ENCODE measurements at places on chromosomes 12 and 14.

DNA sequence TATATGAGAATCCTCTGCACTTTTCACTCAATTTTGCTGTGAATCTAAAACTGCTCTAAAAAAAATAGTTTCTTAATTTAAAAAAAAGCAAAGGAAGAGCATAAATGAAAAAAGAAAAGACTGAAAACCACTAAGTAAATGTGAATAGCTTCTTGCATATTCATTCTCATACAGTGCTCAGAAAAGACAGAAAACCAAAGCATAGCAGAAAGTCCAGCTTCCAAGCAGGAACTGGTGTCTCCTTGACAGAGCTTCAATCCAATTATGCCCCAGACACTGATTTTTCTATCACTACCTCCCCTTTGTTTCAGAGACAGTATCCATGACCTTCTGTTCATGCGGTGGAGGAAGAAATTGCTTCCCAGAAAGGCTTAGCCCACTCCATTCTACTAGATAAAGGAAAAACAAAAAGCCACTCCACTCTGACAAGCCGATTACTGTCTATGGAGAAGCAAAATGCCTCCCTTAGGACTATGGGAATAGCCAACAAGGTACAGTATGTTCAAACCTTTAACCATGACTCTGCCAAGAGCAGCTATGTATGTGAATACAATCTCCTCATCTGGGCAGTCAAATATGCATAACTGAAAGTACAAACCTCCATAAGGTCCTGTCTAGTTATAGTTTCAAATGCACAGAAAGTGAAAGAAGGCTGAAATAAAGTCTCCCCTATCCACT, 40.6 kb downstream of the ATF7 start:
- no peak for DNase-seq

DNA sequence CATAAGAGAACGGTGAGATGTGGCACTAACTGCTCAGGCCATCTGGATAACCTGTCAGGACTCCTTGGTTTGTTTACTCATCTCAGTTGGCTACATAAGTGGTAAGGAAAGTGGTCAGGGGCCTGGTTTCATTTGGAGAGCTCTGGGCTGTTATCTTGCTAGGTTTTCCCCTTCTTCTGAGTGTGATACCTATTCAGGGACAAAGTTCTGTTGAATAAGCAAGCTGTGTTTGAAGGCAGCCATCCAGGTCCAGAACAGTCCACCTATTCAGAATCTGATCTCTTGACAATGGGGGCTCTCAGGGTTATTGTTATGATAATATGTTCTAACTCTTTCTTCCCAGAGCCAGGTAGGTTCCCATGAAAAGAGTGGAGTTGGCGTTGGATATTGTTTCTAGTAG, 194.9 kb downstream of the PAH start:
- DNase-seq = no peak

- DNase-seq = no peak
Measured at GRCh38 chr14:37246427-37246829, 48.7 kb downstream of the MIPOL1 start.

DNA sequence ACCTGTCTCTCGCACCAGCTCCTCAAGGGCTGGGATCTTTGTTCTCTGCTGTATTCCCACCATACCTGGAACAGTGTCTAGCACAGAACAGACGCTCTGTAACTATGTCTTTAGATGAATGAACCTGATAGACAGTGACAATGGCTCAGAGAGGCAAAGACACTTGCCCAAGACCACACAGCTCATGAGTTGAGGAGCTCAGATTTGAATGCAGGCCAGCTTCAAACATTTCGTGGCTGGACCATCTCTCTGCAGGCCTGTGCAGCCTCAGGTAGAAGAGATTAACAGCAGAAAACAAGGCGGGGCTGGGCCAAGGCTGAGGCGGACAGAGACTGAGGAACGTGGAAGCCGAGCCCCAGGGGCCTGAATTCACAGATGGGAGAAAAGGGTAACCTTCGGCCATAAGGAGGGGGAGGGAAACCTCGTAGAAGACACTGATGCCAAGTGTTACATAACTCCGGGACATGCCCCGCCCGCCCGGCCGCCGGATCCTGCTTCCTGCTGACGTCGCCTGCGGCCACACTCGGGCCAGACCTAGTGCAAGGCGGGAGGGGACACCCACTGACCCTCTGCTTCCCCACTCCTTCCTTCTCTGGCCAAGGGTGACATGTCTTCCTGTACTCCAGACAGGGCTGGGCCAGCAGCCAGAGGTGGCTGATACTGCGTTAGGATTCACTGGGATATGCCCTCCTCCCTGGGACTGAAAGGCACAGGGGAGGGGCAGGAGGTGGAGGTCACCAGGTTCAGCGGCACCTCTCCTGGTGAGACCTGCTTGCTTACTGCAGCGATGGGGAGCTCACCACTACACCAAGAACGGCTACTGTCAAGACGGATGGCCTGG, 86.8 kb downstream of the RFLNA start:
- DNase-seq = no peak

DNA sequence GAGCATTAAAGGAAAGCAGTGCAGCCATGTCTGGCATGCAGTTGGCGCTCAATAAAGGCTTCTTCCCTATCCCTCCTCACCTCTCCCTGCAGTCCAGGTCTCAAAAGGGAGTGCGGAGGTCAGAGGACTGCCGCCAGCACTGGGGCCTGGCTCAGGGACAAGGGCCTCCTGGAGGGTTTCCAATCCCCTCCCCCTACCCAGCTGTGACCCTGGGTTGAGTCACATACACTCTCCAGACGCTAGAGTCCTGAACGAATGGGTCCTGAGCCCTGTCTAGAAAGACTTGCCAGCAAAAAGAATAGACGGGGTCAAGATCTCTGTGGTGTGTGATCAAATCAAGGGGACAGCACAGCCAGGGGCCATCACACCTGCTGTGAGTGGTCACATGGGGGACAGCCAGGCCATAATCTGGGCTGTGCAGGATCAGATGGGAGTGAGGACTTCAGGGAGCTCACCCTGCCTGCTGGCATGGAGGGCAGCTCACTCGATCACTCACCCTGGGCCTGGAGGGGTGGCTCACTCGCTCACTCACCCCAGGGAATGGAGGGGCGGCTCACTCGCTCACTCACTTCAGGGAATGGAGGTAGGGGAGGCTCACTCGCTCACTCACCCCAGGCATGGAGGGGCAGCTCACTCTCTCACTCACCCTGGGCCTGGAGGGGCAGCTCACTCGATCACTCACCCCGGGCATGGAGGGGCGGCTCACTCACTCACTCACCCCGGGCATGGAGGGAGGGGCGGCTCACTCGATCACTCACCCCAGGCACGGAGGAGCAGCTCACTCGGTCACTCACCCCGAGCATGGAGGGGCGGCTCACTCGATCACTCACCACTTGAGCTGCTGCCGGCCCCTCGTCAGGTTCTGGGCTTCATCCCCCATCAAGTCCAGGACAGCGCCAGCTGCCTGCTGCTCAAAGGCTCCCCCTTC, 12.8 kb downstream of the CFAP73 start:
- DNase-seq = no peak

DNA sequence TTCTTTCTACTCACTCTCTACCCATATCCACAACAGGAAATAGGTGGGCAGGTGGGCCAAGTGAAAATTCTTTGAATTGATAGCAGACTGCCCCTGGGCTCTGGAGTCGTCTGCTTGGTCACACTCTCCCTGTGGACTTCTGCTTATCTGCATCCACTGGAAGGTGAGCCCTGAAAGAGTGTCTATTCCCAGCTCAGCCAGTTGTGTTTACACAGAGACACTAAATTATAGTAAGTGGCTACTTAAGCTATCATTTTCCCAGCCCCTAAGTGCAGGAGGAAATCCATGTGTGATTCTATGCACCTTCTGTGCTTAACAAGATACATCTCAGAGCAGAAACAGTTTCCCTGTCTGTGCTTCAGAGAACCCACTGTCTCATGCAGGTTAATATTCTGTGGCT, 338.4 kb downstream of the FUT8 start:
- DNase-seq = no peak

GRCh38 chr14:71465316-71465715, 466.9 kb upstream of the RGS6 start:
- no peak for DNase-seq

- no peak for DNase-seq
Measured at GRCh38 chr12:107079172-107080011, 14.0 kb downstream of the CRY1 start.

- DNase-seq = no peak
Measured at GRCh38 chr14:93309427-93309966, 23.3 kb downstream of the BTBD7 start.

DNA sequence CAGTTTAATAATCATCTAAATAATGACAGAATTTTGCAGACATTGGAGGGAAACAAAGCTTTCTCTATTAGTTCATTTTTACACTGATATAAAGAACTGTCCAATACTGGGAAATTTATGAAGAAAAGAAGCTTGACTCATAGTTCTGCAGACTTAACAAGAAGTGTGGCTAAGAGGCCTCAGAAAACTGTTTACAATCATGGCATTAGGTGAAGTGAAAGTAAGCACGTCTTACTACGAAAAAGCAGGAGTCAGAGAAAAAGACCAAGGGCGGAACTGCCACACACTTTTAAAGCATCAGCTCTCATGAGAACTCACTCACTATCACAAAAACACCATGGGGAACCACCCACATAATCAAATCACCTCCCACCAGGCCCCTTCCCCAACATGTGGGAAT, 804.4 kb downstream of the FLRT2 start:
- DNase-seq = no peak

- DNase-seq = no peak
Measured at GRCh38 chr14:101082036-101082435, 178.5 kb upstream of the RTL1 start.

DNA sequence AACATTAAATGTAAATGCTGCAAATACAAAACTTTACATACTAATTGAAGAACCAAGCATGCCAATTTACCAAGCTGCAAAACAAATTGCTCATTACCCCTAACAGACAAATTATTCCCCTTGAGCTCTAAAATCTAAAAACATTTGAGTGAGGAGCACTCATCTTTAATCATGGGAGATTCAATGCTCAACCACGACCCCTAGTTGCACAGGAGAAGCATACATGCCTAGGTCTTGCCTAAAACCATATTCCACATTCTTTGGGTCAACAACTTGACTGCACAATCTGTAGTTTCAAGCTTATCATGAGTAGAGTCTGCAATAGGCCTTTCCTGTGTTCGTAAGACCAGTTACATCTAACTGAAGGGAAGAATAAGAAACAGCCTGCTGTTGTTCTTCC, 69.7 kb downstream of the MGAT4C start:
- DNase-seq = no peak

- DNase-seq = no peak
Measured at GRCh38 chr12:209246-209645, 4.7 kb downstream of the SLC6A12 start.

Measured in GM12864 (cell line).